ENCODE measurements at places on chromosomes 11 and 22.

- DNase-seq: no peak
Observed at GRCh38 chr11:121422675-121423074, 29.4 kb upstream of the SORL1 start.

DNA sequence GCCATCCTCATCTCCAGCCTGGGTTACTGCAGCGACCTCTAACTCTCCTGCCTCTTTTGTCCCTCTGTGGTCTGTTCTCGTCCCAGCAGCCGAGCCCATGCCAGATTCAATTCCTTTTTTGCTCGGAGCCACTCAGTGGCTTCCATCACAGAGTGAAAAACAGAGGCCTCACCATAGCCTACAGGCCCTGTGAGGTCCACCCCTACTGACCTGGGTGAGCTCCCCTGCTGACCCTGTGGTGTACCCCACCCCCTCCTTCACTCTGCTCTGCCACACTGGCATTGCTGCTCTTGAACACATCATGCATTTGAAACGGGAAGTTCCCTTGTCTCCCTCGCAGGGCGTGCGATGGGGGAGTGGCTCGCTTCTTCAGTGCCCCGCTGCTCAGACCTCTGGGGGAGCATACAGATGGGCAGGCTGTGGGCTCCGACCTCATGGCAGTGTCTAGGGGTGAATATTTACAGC is 2.1 kb downstream of the AIP start:
- DNase-seq: no peak

GRCh38 chr11:34840736-34841386 is 75.3 kb downstream of the APIP start:
- DNase-seq: no peak

GRCh38 chr11:116731821-116732220 is 41.0 kb downstream of the BUD13 start:
- no peak for DNase-seq

DNA sequence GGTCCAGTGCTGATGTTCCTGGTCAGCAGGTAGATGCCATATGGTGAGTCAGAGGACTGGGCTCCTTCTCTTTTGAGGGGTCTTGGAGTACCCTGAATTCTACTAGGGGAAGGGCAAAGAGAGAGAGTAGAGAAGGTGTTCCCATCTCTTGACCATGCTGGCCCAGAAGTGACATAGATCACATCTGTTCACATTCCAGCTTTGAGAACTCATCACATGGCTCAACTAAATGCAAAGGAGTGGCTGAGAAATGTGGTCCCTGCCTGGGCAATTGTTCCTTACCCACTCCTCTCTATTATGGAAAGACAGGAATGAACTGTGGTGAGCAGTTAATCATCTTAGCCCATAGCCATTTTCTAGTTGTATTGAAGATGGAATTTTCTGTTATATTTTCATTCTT is 105.4 kb upstream of the TIMP3 start:
- no peak for DNase-seq

DNA sequence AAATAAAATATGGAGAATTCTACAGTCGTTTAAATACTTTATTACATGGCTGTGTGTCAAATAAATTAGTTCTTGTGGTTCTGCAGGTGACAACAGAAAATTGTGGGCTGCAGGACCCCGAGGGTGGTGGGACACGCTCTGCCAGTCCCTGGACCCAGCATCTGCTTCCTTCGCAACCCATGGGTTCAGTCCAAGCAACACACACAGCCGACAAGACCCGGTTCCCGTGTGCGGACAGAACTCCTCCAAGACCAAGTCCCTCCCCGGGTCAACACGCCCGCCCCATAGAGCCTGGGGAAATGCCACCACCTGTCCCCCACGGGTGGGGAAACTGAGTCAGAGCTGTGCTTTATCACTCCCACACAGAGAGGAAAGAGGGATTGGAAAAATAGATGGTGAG is 238.9 kb downstream of the BRD1 start:
- no peak for DNase-seq

- no peak for DNase-seq
Observed at GRCh38 chr11:105211806-105212554, 72.4 kb upstream of the CARD18 start.

GRCh38 chr11:87281496-87281895 is 243.8 kb downstream of the TMEM135 start:
- DNase-seq: no peak

Measured in cortex of kidney (tissue), 1 donor.